NCI-H1417 (cell line): ENCODE measurements at places on chromosomes 3 and 15.

DNA sequence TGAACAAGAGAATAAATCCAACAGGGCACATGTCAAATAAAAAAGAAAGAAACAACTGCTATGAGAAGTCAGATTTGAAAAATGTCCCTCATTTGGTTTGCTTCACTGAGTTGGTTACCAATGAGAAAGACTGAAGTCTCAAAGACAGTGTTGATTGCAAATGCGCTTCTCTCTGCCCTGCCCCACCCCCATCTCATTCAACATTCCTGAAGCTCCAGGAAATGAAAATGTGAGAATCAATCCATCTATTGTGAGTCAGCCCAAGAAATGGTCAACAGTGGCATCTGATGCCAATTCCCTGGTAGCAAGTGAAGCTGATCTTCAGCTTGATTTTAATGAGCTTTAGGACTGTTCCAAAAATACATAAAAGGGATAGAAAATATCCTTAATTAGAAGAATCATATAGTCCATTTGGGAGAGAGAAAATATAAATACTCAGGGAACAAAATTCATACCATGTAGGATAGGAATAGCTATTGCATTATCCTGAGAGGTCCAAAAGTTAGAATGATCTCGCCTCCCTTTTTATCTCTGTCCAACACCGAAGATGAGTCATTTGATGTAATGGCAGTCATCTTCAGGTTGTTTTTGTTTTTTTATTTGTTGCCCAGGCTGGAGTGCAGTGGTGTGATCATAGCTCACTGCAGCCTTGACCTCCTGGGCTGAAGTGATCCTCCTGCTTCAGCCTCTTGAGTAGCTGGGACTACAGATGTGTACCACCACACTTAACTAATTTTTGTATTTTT lies 200.3 kb upstream of the UMPS start:
- no peak for DNase-seq

- no peak for DNase-seq
Observed at GRCh38 chr15:47857776-47858167, 140.5 kb downstream of the SEMA6D start.

DNA sequence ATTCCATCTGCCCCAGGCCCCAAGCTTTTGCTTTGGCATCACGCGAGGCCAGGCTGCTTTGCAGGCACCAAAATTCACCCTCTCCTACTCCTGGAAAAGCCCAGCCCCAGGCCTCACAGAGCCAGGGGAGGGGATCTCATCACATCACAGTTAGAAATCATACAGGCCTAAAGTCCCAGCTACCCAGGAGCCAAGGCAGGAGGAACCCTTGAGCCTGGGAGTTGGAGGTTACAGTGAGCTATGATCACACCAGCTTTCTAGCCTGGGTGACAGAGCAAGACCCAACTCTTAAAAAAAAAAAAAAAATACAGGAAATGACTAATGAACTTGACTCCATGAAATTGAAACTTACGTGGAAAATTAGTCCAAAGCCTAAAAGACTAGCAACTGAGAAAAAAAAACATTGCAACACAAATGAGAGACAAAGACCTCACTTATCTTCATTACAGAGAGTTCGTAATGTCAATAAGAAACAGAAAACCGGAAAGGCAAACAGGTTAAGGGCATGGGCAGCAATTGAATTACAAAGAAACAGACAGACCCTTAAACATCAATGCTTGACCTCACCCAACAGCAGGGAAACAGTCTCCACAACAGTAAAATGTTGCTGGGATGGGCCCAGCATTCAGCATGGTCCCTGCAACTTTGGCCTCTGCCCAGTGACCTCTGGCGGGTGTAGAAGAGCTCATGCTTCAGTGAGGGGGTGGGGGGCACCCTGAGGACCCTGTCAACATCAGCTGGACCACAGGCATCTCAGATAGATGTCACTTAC lies 151.5 kb downstream of the LRRK1 start:
- DNase-seq: no peak

DNA sequence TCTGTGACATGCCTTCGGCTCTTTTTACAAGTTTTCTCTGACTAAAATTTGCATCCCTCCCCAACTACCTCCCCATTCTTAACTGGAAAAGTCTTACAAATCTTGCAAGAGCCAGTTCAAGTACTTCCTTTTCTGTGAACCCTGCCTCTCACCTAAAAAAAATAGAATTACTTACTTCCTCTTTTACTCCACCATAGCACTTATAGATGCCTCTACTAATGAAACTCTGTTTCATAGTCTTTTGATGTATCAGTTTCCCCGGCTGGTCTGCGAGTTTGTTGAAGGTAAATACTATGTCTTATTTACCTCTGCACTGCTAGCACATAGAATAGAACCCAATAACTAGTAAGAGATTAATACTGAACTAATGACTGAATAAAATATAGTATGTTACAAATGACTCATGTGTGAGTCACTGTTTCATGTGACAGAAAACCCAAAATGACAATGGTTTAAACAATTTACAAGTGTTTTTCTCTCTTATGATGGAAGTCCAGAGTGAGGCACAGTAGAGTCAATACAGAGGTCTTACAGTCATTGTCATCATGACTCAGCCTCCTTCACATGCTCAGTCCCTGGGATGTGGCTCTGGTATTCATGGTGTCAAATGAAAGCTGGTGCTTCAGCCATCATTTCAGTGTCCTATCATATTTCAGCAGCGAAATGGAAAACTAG lies 393.5 kb downstream of the RSL24D1 start:
- DNase-seq: no peak

DNA sequence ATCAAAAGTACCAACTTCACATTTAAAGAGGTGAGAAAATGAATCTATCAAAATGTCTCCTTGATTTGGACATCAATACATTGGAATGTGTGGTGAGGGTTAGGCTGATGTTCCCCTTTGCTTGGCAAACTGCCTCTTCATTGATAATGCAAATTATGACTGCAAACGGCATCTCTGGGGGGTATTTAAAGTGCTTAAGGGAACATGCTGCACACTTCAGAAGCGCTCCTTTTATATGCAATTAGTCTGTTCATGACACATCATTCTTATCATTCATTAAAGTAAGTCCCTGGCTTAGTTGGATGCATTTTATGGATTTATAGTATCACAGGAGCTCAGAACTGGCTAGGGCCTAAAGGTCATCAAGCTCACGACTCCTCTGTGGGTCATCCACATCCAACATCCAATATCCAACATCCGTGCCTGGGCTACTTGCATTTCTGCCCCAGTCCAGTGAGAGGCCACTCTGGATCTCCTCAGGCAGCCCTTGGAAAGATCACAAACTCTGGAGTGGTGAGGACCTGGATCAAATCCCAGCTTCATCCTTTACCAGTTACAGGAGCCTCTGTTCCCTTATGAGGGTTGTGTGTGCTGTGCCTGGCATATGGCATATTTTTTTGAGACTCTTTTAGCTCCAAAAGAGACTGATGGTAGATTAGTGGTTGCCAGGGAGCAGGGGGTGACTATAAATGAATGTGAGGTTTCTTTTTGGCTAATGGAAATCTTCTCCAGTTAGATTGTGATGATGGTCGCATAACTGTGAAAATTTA lies 136.8 kb upstream of the FOXB1 start:
- DNase-seq: no peak

GRCh38 chr15:69783211-69783610 lies 314.5 kb downstream of the TLE3 start:
- DNase-seq: peak; percentile 24

GRCh38 chr15:67077641-67078215 lies 12.3 kb downstream of the SMAD3 start:
- no peak for DNase-seq

GRCh38 chr15:62550106-62550505 lies 385.0 kb upstream of the C2CD4B start:
- DNase-seq: no peak

GRCh38 chr15:45362419-45362818 lies 15.9 kb downstream of the GATM start:
- no peak for DNase-seq

- DNase-seq: no peak
Observed at GRCh38 chr15:88061452-88061851, 195.1 kb downstream of the NTRK3 start.

- no peak for DNase-seq
Observed at GRCh38 chr3:30742796-30743619, 136.6 kb downstream of the TGFBR2 start.

DNA sequence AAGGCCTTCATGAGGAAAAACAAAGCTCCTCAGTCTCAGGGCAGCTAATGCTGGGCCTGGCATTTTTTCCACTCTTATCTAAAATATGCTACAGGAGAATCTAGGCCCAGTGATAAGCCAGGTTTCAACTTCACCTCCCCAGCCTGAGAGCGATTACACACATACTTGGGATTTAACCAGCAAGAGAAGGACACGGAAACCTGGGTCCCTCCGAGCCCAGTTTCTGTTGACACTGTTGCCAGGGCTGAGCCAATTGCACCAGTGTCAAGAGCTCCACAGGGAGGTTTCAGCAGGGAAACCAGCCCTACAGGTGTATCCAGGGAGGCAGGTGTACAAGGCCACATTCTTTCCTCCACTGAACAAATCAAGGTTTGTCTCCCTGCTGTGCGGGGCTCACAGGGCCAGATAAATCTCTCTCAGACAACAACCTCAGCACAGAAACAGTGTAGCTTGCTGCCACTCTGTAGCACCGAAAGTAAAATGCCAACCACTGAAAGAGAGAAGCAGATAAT lies 85.4 kb downstream of the MAGI1 start:
- peak; percentile 95 for DNase-seq

- DNase-seq: no peak
Observed at GRCh38 chr3:13274551-13275332, 145.4 kb downstream of the NUP210 start.

GRCh38 chr3:170752571-170753155 lies 117.3 kb downstream of the RPL22L1 start:
- no peak for DNase-seq

- DNase-seq: no peak
Observed at GRCh38 chr3:196749125-196749524, 9.5 kb downstream of the PAK2 start.

DNA sequence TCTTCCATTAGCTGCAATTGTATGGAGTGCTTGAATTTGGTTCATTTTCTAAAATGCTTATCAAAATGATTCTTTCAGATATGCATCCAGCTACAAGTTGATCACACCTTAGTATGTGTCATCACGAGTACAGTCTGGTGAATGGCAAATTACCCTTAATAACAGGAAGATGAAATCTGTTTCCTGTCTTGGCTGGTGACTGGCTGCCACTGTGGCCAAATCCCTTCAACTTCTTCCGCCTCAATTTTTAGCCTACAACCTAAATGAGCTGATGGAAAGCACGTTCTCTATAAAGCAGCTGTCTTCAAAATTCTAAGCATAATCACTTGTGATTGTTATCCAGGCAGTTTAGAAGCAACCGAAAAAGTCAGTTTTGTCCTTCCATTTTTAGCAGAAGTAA lies 387.1 kb upstream of the NECTIN3 start:
- no peak for DNase-seq
